ENCODE measurements at places on chromosomes 12 and 14.

DNA sequence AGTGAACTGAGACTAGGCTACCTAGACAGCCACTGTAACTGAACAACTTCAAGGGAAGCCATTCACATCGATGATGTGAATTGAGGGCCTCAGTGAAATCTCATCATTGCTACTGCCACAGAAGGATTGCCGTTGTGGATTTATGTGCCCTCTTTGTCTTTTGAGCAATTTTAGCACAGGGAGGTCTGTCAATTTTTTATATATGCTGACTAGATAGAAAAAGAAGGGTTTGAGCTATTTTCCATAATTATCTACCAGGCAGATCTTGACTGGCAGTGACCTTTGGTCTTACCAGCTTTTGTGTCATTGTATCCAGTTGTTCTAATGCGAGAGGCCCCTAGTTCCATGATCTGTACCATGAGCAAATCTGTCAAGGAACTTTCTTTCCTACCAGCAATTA, 179.4 kb downstream of the ERC1 start:
- DNase-seq = no peak

- peak; percentile 3 for DNase-seq
These were observed 199.7 kb downstream of the ANO2 start for GRCh38 chr12:5745251-5745888.

DNA sequence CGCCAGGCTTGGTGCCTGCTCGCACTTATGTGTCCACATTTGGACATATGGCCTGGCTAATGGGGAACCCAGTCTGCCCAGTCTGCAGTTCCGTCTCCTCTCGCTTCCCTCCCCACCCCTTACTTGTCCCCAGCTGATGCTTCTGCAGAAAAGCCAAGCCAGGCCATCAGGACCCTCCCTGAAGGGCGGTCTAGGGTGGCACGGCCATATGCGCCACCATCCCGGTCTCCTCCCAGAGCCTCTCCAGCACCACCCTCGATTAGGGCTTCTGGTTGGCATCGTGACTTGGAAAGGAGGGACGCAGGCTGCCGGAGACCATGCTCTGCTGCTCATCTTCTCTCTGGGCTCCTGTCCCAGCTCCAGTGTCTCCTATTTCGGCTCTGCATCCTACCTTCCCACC, 54.6 kb downstream of the CALM1 start:
- DNase-seq = no peak

DNA sequence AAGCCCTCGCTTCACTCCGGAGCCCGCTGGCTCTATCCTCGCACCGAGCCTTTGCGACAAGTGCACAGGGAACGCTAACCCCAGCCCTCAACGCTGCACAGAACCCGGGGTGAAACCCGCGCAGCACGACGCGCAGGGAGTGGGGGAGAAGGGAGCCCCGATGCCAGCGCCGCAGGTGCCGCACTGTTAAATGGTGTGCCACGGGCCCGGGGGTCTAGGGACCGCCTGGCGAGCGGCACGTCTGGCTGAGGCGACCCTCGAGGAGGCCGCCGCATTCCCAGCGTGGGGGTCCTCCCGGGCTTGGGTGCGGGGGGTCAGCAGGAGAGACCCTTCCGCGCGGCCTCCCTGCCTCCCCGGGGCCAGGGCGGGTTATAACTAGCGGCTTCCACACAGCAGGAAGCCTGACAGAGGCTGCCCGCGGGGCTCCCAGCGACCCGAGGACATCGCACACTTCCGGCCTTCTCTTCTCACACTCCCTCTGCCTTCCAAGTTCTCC, 23.8 kb upstream of the LRTM2 start:
- no peak for DNase-seq

DNA sequence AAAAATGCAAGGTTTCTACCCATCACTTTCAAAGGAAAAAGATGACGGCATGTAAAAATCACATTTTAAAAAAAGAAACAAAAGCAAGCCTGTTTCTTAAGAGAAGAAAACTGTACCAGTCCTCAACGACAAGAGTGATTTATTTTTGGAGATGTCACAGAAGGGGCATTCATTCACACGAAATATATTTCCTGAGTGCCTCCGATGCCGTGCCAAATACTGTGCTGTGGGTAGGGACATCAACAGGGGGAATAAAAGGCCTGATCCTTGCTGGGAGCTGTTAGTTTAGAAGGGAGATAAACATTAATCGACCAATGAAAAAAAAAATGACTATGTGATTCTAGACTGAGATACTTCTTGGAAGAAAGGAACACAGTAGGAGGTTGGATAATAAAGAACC, 297.5 kb upstream of the SOX5 start:
- DNase-seq = no peak

- DNase-seq = no peak
These were observed 6.3 kb downstream of the GON7 start for GRCh38 chr14:93200553-93200952.

DNA sequence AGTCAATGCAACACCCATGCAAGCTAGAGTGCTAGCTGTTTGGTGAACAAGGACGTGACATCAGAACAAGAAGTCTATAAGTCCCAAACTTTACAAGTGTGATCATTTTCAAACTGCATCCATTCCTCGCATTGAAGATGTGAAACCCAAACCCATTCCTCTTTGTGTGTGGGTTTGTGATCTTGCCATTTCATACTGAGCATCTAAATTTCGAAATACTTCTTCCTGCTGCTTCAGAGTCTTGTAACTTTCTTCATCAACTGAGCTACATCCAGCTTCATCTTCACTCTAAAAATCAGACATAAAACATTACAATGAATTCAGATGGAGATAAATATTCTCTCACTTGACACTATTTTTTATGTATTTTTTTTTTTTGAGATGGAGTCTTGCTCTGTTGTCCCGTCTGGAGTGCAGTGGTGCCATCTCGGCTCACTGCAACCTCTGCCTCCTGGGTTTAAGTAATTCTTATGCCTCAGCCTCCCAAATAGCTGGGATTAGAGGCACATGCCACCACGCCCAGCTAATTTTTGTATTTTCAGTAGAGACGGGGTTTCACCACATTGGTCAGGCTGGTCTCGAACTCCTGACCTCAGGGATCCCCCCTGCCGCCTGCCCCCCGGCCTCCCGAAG, 4.8 kb upstream of the ZCCHC8 start:
- DNase-seq = no peak

Measured in stimulated activated CD8-positive, alpha-beta memory T cell treated with anti-CD3 and anti-CD28 coated beads, Interleukin-4, amount 100 ng/mL, for 4 hours (primary cell).